Stimulated activated CD8-positive, alpha-beta memory T cell treated with anti-CD3 and anti-CD28 coated beads, Interleukin-15, amount 100 ng/mL, for 24 hours (primary cell): ENCODE measurements at places on chromosomes 3 and 15.

DNA sequence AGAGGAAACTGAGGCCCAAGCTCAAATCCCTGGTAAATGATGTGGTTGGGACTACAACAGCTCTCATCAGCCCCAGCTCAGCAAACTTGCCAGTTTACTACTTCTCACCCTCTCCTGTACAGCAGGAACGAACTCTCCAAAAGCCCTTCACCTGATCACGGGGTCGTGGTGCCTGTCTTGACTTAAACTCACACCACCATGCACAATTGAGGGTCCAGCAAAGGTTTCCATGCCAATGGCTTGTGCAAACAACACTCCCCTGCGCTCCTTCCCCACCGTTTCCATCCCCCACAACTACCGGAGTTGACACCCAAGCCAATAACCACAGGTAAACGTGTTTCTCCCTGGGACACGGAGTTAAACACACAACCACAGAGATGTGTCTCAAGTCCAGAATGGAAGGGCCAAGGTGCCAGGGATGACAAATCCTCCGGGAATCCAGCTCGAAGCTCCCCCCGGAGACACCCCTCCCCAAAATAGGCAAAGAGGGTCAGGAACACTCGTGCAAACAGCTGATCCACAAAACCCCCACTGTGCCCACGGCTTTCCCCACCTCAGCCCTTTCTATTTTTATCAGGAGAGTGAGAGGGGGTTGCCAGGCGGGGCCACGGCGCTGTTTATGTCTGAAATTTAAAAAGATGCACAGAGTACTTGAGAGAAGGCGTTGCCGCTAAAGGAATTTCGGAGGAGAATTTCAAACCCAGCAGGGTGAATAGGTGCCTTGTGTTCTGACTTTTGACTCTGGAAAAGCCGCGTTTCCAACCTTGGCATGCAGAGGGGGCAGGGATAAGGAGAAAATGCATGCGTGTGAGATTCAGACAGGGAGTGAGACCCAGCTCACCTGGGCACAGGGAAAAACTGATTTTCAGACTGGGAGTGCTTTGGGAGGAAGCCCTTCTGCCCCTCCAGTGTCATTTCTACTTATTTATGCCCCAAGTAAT, 10.6 kb upstream of the ACAN start:
- no peak for DNase-seq

DNA sequence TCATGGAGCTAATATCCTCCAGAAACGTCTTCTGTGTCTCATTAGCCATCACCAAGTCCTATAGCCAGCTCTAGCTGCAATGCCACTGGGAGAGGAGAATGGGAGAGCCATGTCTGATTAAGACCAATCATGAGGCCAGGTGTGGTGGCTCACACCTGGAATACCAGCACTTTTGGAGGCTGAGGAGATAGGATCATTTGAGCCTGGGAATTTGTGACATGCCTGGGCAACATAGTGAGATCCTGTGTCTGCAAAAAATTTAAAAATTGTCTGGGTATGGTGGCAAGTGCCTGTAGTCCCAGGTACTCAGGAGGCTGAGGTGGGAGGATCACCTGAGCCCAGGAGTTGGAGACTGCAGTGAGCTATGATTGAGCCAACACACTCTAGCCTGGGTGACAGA, 13.1 kb downstream of the MGLL start:
- no peak for DNase-seq

DNA sequence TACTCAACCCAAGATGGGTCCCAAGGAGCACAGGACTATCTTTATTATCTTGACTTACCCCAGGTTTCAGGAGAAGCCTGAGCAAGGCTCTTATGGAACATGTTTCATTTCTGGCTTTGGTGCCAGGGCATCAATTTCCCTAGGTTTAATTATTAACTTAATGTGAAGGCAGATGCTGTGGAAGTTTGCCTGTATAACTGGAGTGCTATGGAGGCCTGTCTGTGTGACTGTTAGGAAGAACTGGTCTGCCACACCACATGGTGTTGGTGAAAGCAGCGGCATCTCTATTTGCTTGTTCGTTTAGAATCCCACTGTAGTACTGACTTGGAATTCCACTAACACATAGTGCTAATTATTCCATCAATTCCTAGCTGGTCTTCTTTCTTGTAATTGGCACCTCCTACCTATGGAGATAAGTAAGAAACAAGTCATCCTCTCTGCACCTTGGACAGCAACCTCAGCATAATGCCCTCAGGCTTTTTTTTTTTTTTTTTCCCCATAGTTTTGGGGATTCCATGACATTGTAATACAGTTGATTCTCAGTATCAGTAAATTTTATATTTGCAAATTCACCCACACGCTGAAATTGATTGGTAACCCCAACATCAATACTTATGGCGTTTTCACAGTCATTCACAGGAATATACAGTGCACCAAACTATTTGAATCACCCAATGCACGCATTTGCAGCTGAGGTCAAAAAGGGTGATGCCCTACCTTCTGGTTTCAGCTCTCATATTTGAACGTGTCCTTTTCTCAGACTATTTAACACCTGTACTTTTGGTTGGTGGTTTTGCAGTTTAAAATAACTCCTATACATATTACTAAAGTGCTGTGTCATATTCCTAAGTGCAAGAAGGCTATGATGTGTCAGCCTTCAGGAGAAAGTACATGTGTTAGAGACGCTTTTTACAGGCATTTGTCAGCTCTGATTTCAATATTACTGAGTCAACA, 772.8 kb upstream of the LMCD1 start:
- DNase-seq, result no peak

- no peak for DNase-seq
Observed at GRCh38 chr3:42721690-42722089, 19.1 kb upstream of the HHATL start.

DNA sequence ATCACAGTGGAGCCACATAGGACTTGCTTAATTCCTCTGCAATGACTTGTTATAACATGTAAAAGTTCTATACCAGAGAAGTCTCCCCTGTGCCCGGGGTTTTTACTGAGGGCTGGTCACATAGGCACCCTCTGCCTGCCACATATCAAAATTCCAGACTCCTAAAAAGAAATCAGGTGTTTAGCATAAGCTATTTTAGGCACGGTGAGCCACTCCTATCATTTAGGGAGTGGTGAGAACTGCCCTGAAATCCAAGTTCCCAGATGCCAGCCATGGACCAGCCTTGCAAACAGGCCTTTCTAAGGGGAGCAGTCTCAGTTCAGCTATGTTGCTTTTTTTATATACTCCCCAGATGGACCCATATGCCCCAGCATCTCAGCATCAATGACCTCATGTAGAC, 130.3 kb downstream of the THSD4 start:
- no peak for DNase-seq

GRCh38 chr3:58223855-58224254, 13.1 kb upstream of the DNASE1L3 start:
- DNase-seq, result no peak

- DNase-seq, result no peak
Observed at GRCh38 chr3:10845839-10846656, 30.0 kb downstream of the SLC6A11 start.

- DNase-seq, result no peak
Observed at GRCh38 chr3:70546679-70547078, 234.2 kb upstream of the MDFIC2 start.

DNA sequence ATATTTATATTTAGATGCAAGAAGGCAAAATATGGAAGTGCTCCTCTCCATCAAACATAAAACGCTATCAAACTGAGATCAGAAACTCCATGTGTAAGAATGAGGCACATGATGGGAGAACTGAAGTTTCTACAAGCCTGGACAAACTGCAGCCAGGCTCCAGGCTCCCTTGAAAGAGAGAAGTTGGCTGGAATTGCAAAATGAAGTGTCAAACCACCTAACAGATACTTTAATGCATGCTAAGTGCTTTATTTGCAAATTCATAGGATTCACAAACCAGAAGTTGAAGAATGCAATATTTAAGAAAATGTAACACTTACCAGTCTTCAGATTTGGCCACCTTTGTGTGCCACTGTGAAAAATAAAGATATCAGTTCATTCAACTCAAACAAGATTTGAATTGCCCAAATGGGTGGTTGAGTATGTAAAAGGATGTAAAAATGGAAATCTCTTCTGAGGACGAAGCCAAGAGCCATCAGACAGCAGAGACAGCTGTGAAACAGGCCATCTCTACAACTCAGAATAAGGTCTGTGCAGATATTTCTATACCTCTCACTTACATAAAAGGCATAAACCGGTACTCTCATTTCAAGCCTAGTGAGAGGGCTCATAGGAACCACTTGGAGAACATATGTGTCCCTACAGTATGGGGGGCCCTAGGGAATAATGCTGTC, 87.0 kb downstream of the DPPA2 start:
- no peak for DNase-seq

DNA sequence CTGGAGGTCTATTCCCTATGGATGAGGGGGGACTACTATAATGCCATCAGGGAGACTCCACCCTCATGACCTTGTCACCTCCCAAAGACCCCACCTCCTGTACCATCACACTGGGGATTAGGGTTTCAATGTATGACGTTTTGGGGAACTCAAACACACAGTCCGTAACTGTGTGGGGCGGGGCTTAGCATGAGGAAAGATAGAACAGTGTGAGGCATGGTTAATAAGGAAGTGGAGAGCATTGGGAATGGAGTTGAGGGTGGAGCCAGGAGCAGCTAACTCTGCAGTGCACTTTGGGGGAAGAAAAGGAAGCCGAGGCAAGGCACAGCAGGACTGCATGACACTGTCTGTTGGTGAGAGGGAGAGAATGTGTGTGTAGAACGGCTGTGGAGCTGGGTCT, 90.9 kb upstream of the AGBL1 start:
- DNase-seq, result no peak
